ENCODE measurements at places on chromosomes 3 and 15.

- no peak for DNase-seq
These were observed 1.7 kb upstream of the HHATL start for GRCh38 chr3:42704136-42704841.

GRCh38 chr15:86229936-86230335 is 150.3 kb downstream of the AGBL1 start:
- DNase-seq: no peak

GRCh38 chr15:70127288-70127746 is 29.6 kb upstream of the TLE3 start:
- no peak for DNase-seq

- no peak for DNase-seq
These were observed 15.3 kb downstream of the NPTN start for GRCh38 chr15:73617913-73618312.

DNA sequence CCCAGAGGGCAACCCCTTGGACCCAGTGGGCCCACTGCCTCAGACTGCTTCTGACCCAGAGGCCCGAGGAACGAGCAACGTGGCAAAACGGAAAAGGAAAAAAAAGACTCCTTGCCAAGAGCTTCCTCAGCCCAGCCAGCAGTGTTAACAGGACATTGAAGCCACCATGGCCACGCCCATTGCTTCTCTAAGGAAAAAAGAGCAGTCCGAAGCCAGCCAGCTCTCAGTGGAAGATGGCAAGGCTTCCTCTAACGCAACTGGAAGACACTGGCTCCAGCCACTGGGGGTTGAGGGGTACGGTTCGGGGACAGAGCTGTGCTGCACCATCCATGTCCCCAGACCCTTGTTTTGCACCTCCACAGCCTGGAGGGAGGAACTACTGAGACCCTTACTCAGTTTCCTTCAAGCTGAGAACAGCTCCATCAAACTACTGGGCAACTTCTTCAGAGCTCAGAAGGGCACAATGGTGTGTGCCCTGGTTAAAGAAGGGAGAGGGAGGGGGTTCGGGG is 10.7 kb downstream of the BMF start:
- DNase-seq: no peak

DNA sequence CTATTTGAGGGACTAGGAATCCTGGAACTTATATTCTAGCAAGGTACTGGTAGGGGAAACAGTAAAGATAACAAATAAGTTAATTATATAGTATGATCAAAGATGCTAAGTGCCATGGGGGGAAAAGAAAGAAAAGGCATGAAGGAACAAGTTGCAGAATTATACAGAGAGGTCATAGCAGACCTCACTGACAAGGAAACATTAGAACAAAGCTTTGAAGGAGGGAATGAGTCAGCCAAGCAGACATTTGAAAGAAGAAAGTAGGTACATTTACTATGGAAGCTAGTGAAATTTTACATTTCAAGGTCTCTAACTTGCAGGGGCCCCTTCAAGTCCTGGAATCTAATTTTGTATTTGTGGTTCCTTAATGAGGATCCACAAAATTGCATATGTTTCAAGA is 57.2 kb upstream of the TIPARP start:
- DNase-seq: no peak

DNA sequence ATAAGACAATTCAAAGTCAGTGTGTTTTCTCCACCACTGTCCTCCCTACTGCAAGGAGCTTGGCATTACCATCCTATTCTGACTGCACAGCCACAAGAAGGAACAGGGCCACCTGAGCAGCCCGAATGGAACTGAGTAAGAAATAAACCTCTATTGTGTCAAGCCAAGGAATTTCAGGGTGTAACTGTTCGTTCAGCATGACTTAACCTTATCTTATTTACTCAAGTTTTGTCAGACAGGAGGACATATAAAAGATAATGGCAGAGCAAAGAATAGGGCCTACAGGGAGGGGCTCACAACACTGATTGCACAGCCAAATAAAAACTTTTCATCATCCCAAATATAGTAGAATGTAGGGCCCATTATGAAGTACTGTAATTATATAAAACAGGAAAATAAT is 236.1 kb downstream of the NEK10 start:
- DNase-seq: no peak

GRCh38 chr3:140863580-140864009 is 78.0 kb upstream of the SLC25A36 start:
- DNase-seq: no peak

DNA sequence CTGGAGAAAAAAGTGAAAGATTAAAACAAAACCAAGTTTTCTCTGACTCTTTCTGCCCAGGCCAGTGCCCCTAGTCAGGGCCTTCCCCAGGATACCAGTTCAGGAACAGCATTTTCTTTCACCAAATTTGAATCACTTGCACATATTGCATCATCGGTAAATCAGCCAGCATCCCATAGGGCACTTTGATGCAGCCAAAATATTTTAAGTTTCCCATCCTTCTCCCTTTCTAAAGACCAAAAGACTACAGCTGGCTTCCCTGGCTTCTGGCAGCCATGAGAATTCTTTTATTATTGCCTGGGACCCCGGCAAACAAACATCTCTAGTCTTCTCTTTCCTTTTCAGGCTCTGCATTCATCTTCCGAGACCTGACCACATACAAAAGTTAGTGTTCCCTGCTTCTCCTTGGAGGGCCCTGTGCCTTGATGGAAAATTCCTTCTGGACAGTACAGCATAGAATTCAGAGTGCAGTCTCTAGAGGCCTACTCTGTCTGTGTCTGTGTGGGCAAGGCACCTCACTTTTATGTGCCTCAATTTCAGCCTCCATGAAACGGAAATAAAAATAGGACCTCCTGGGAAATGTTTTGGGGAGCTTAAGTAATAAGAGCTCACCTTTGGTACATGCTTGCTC is 348.0 kb downstream of the VPS13C start:
- no peak for DNase-seq

- no peak for DNase-seq
These were observed 14.6 kb upstream of the TFRC start for GRCh38 chr3:196096382-196096953.

DNA sequence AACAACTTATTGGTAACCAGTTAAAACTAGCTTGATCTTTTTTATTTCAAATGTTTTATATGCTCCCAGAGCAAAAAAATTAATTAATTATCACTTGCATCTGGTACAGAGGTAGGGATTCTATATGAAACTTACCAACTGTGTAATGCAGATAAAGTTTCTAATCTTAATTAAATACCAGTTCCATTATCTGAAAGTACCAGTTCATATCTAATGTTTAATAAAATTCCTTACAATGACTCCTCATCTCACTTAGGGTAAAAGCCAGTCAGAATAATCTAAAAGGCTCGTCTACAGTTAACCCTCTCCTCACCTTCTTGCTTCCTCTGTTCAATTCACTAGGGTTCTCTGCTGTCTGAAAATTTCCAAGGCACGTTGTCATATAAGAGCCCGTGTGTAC is 384.8 kb downstream of the RBMS3 start:
- DNase-seq: no peak

DNA sequence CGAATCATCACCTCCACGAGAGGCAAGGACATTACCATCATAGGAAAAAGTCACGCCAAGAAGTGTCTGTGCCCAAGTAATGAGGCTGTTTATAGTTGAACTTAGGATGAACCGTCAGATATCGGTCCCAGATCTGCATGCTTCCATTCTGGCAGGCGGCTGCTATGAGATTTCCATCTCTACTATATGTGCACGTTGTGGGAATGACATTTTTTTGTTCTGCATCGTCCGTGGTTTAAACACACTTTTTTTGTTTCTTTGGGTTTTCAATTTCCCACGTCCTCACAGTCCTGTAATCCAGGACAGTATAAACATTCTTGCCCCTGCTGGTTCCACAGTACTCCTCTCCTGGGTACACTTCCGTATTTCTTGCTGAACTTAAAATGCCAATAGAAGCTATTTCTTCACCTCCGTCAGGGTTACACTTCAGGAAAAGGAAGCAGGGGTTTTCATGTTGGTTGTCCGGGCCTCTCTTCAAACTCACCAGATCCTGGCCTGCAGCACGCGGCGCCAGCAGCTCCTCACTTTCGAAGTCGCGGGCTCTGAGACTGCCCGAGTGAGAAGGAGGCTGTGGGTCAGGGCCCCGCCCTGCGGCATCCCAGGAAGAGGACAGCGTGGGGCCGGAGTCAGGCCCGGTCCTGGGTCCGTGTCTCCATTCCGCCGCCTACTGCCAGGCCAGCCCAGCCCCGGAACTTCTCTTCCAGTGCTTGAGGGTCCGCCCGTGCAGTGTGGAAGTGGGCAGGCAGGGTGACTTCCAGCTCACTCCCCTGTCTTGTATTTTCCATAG is 9.8 kb upstream of the TM4SF4 start:
- DNase-seq: no peak

- no peak for DNase-seq
These were observed 169.5 kb downstream of the PDE8A start for GRCh38 chr15:85151145-85151544.

- DNase-seq: no peak
These were observed 11.3 kb downstream of the EXOSC7 start for GRCh38 chr3:44987332-44987731.

- no peak for DNase-seq
These were observed 1.2 kb upstream of the PLIN1 start for GRCh38 chr15:89680282-89680873.

DNA sequence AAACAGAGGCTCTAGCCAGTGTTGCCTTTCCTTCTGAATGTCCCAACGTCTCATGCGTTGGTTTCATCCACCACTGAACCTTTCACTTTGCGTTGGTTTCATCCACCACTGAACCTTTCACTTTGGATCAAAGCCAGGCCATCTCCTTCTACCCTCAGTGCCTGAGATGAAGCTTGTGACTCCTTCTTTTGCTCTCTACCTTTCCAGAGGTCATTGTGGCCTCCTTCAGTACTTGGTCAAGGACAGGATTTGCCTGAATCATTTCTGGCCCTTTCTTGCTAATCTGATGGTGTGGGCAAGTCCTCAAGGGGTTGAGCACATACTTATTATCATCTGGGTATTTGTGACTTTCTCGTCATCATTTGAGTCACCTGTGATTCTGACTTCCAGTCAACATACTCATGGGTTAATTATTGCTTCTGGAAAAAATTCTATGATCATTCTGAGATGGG is 50.0 kb downstream of the SELENOT start:
- no peak for DNase-seq

DNA sequence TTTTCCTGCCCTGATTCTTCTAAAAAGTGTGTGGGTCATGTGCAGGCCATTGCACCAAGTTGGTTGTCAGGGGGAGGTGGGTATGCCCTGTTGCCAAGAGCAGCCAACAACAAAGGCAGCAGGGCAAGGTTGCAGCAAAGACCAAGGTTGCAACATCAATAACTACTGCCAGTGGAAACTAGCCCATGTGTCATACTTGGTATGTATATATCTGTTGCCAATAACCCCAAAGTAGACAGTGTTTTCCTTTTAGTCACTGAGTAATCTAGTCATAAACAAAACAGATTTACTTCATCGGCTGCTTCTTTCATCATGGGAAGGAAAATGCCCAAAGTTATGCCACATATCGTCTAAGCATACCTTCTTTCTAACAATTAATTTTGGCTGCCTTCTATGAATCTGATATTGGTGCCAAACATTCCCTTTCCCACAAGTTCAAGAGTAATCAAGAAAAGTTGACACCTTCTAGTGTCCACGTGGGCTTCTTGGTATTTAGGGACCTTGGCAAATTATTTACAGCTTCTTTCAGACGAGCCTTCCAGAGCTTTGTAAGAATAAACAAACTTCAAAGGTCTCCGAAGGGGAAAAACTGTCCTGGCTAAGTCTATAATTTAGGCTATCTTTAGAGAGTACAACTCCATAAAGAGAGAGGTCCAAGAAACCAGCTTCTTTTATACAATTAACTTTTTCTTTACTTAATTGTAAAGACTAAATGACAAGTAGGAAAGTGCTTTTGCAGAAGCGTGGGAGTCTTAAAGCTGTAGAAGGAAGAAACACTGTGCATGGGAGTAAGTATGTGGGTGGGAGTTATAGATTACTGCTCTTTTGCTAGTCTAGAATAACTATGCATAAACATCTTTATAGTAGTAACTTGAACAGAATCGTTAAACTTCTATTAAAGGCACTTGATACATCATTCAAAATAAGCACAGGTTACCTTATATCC is 10.0 kb upstream of the MBNL1 start:
- DNase-seq: no peak

GRCh38 chr15:51812598-51812997 is 16.9 kb upstream of the TMOD3 start:
- no peak for DNase-seq

- DNase-seq: no peak
These were observed 319.8 kb downstream of the IGSF11 start for GRCh38 chr3:118714800-118715199.

GRCh38 chr3:47298439-47298838 is 15.7 kb downstream of the KLHL18 start:
- DNase-seq: no peak

DNA sequence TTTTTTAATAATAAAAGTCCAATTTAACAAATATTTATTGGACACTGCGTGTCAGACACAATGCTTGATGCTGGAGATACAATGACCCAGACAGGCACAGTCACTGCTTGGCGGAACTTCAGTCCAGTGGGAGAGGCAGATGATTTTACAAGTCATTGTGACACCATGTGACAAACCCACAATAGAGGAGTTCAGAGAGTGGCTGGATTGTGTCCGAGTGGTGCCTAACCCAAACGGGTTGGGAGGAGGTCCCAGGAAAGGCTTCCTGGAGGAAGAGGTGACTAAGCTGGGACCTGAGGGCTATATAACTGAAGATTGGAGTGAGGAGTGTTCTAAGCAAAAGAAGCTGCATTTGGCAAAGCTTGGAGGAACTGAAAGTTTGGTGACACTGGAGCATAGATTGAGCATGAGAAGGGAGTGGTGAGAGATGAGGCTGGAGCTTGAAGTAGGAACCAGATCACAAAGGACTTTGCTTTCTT is 41.4 kb downstream of the CRTC3 start:
- DNase-seq: no peak

DNA sequence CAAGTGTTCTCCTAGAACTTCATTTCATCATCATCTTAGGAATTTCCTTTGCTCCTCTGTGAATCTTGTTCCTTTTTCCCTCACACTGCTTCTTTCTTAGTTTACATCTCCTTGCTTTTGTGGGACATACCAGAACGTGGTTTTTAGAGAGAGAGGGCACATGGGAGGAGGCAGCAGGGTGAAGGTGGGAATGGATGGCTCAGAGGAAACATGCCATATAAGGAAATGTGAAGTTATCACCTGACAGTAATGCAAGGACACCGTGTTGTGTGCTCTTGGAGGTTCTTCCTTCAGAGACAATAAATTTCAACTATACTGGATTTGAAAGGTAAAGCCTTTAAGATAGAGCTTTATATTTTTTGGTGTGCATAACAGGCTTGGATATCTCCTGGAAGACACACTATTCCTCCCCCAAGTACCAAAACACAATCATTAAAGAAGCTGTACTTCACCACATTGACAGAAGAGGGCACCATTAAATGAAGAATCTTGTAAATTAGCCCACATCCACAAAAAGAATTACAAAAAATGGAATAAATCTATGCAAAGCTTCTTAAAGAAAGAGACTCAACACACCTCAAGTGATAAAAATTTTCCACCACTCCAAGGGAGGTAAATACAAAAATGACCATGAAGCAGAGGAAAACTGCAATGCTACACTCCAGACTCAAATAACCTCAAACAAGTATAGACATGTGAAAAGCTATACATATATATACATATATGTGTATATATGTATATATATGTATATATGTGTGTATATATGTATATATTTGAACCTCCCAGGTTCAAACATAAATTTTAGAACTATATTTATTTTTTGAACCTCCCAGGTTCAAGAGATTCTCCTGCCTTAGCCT is 26.1 kb downstream of the RPL39L start:
- no peak for DNase-seq

GRCh38 chr3:154023148-154023547 is 98.0 kb upstream of the ARHGEF26 start:
- DNase-seq: no peak
